ENCODE measurements at places on chromosomes 4 and X. TPM values are rescaled to one million over a fixed set of nuclear protein-coding genes. Genes with fewer than 3 reads are reported as not detected.

Gene GATA1
- total RNA-seq = not detected

Gene TREX2
- 1.7 TPM for total RNA-seq

Gene CTAG2
- not detected for total RNA-seq

Gene GAGE12F
- total RNA-seq = not detected

Gene MID1
- 39.0 TPM for total RNA-seq

Gene P2RY8
- not detected for total RNA-seq

Gene IKBKG
- 41.9 TPM for total RNA-seq

Gene YY2
- total RNA-seq = 2.9 TPM

Gene HSFX3
- not detected for total RNA-seq

Measured in A549 treated with GW870086 at 1 μM for 4 hours (cell line).